ENCODE measurements at places on chromosomes 7 and 10.

- no peak for DNase-seq
Observed at GRCh38 chr10:90289037-90289436, 568.8 kb downstream of the HTR7 start.

DNA sequence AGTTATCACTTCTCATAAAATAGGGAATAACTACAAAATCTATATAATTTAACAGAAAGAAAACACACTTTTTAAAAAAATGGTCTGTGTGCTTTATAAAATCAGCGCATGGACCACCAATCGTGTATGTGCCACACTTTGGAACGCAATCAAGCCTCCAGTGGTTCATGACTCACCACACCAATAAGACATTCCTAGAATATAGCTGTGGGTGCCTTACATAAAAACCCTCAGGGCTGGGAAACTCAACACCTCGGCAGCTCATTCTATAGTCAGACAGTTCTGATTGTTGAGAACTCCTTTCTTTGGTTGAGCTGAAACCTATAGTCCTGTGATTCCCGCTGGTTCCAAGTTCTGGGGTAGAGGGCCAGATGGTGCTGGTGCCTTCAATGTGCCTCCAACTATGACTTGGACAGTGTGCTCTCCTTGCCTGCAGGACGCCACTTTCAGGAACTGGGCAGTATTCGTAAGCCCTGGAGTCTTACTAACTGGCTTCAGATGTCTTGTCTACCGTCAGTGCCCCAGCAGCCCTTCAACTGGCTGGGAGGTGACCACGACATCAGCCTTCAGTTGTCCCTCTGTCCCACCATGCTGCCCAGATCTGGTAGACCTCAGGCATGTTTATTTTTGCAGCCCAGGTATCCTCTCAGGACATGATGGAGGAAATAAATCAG lies 135.7 kb upstream of the GDF10 start:
- no peak for DNase-seq

DNA sequence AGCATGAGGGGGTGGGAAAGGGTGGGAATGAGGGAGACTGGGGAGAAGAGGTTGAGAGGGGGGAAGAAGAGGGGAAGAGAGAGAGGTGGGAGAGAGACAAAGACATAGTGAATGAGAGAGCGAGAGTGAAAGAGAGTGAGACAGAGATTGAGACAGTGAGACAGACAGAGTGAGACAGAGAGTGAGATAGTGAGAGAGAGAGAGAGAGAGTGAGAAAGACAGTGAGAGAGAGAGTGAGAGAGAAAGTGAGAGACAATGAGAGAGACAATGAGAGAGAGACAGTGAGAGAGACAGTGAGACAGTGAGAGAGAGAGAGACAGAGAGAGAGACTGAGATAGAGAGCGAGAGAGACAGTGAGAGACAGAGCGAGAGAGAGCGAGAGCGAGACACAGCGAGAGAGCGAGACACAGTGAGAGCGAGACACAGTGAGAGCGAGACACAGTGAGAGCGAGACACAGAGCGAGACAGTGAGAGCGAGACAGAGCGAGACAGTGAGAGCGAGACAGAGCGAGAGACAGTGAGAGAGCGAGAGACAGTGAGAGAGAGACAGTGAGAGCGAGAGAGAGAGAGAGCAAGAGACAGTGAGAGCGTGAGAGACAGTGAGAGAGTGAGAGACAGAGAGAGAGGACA lies 10.1 kb downstream of the TMEM243 start:
- no peak for DNase-seq

DNA sequence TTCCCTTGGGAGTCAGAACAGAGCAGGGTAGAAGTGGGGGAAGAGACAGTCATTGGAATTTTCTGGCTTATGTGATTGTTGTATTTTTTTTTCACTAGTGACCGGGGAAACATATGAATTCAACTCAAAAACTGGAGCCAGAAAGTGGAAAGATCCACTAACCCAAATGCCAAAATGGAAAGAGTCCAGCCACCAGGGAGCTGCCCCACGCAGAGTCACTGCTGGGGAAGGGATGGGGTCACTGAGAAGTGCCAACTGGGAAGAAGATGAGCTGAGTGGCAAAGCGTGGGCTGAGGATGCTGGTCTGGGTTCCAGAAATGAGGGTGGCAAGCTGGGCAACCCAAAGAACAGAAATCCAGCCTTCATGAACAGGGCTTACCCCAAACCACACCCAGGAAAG lies 69.2 kb downstream of the CDHR3 start:
- DNase-seq = no peak

DNA sequence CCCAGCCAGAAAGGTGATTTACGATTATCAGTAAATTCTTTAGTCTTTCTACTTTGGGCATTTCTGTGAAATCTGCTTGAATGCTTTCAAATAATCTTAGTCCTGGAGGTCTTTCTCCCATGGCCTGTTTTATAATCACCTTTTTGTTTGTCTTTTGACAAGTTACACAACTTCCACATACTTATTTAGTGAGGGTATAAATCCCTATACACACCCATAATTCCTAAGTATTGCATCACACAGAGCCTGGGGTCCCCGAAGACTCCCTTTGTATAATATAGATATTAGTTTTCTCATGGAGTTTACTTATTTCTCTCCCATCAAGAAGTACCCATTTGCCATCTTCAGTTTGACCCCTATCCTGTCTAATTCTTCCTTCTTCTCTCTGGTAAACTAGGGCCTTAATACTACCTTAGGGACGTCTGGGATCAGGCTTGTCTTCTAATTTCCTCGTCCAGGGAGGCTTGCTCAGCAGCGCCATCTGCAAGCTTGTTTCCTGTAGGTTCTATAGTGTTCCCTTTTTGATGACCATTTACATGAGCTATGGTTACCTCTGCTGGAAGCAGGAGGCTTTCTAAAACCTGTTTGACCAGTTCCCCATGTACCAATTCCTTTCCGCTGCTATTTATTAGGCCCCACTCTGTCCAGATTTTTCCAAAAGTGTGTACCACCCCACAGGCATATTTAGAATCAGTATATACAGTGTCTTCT lies 8.1 kb downstream of the DNAH11 start:
- DNase-seq = no peak

DNA sequence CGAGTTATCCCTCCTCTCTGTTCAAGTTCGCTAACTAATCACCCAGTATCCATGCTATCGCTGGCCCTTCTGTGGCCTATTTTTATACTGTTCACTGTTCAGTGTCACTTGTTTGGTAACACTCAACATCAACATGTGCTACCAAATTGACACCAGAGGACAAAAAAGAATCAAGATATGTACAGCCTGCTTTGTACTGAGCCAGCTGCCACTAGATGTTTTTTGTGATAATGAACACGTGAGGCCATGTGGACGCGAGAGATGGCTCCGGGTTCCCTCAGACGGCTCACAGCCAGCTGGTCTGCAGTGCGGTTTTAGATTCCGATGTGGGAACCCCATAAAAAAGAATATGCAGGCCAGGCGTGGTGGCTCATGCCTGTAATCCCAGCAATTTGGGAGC lies 21.2 kb downstream of the CAV1 start:
- DNase-seq = no peak

GRCh38 chr7:21617916-21618390 lies 75.1 kb downstream of the DNAH11 start:
- DNase-seq = no peak

GRCh38 chr7:150502519-150502918 lies 12.2 kb upstream of the GIMAP7 start:
- no peak for DNase-seq

DNA sequence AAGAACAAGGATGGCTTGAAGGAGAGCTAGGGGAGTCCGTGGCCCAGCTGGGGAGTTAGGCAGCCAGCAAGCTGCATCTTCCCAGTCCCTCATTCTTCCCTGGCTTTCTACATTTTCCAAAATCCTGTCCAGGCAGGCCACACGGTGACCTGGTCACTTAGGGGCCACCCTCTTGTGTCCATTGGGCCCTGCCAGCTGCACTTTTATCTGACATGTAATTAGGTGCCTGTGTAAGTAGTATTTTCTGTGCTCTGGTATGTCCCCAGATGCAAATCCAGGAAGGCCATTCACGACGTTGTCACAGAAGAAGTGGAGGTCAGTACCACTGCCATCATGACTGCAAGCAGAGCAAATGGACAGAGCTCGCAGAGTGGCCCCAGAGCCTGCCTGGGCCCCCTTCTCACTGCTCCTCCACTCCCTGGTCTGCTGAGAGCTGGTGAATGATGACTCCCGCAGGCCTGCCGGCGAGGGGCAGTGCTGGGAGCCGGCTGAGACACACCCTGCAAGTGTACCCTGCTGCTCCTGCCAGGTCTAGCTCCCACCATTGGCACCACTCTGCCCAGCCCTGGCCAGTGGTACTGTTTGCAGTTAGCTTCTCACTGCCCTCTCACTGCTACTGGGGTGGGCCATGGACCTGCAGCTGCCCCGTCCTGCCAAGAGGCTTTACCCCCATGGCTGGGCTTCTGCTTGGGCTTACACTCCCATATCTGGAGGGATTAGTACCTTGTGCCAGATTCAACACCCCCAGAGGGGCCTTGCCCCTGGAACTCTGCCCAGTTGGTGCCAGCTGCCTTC lies 98.2 kb downstream of the GLRX3 start:
- no peak for DNase-seq

GRCh38 chr10:132113206-132113605 lies 47.5 kb downstream of the JAKMIP3 start:
- DNase-seq = no peak

- DNase-seq = no peak
Observed at GRCh38 chr10:71623098-71623985, 96.2 kb downstream of the C10orf105 start.

DNA sequence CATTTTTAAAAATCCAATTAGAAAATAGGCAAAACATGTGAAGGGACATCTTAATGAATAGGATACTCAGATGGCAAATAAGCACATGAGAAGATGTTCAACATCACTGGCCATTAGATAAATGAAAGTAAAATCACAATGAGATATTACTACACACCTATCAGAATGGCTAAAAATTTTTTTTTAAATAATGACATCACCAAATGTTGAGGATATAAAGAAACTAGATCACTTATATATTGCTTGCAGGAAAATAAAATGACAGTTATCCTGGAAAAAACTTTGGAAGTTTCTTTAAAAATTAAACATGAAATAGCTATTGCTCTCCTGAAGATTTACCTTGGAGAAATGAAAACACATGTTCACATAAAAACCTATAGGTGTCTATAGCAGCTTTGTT lies 127.8 kb downstream of the ALOX5 start:
- no peak for DNase-seq

GRCh38 chr10:123274306-123275135 lies 120.3 kb downstream of the BUB3 start:
- DNase-seq = no peak

- no peak for DNase-seq
Observed at GRCh38 chr7:99016196-99016595, 127.7 kb downstream of the SMURF1 start.

DNA sequence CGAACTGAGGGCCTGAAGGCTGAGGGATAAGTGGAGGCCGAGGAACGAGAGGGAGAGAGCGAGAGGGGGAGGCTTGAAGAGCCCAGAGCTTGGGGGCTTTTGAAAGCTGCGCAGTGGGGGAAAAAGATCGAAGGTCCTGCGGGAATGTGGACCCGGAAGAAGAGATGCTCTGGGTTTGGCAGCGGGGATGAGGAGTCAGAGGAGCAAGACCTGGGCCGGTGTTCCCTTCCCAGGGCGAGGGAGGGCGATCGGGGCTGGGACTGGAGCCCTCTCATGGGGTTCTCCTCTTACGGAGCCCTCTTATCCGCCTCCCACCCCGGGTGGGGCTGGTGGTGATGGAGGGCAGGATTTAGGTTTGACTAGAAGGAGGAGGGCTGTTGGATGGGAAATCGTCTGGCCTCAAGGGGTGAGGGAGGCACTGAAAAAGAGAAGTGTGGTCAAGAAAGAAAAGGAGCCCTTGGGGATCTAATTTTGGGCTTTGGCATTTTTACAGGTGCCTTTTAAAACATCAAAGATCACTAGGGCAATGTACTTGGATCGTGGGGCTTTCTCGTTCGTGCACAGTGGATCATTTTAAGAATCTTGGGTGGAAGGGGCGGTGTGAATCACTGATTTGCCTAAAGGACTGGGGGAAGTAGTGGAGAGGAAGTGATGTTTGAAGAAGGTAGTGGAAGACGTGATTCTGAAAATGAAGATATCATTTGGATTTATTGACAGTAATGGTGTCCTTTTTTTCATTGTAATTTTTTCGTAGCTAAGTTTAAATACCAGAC lies 637 bp downstream of the SAMD8 start:
- no peak for DNase-seq

GRCh38 chr7:157870644-157871290 lies 534.0 kb downstream of the DNAJB6 start:
- no peak for DNase-seq

DNA sequence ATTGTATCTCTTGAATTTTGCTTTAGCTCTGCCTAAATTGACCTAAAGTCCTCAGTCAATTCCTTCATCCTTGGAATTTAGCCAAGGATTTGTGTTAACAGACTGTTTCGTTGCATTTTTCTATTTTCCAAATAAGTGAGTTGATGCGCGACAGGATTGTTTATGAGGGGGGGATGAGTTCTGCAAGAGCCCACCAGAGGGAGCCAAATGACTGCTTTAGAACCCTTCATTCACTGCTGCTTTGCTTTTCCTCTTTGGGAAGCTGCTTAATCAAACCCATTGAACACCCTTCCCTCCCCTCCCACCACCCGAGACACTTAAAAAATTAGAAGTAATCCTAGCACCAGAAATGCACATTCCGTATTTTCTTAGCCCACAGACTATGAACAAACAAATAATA lies 33.7 kb upstream of the PTF1A start:
- DNase-seq = no peak

DNA sequence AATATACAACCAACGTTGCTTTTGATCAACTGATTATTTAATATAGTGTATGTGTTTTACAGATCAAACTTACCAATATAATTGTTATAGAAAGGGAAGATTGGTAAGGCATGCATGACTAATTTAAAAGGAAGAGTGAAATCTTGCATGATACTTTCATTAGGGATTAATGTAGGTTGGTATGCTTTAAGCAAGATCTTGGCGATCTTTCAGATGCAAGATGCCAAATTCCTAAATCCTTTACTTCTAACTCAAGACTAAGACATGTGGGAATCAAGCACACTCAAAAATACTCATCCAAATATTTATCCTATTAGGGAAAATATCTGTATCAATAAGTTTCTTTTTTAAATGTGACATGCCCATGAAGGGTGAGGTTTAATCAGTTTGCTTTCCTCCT lies 321.4 kb upstream of the MEOX2 start:
- no peak for DNase-seq

GRCh38 chr7:148772297-148773089 lies 73.8 kb downstream of the CUL1 start:
- DNase-seq = peak; percentile 8

GRCh38 chr10:109202111-109202510 lies 721.2 kb downstream of the XPNPEP1 start:
- DNase-seq = no peak

DNA sequence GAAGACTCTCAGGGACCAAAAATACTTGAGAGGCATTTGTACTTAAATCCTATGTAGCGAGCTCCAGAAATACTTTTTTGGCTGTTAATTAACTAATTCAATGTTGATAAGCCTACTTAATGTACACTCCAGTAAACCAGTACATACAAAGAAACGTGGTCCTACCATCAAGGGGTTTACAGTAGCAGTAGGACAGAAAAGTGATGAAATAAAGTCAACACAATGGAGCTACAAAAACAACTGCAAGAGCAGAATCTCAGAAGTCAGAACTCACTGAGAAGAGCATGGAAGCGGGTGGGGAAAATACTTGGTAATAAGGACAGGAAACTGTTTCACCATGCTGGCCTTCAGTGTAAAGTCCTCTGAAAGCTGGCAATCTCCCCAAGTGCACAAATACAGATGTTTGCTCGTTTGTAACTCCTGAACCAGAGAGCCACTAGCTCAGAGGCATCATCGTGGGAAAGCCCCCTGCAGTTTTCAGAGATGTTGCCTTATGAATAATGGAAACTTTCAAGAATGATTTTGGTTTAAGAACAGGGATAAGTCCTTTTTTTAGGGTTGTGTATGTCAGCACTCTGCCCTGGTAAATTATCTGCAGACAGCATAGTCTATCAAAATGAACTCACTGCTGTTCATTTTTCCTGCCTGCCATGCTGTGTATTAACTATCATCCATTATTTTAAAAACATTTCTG lies 233.2 kb downstream of the SORCS1 start:
- DNase-seq = no peak
